Activated T-cell treated with anti-CD3 and anti-CD28 coated beads for 48 hours (primary cell): ENCODE measurements at places on chromosomes 2 and 18.

- DNase-seq = no peak
Measured at GRCh38 chr2:217407362-217407761, 547.5 kb upstream of the TNP1 start.

DNA sequence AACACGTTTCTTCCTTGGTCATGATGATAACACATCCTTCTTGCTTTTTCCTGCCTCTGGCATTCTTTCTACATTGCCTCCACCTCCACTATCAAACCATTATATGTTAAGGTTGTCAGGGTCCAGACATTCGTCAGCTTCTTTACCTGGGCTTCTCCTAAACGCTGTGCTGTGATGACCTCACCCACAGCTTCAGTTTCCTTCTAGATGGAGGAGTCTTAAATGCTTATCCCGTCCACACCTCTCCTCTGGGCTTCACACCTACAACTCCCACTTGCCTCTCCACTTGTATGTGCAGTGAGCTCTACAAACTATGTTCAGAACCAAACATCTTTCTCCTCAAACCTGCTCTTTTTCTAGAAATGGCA, 666 bp upstream of the STAT1 start:
- no peak for DNase-seq

DNA sequence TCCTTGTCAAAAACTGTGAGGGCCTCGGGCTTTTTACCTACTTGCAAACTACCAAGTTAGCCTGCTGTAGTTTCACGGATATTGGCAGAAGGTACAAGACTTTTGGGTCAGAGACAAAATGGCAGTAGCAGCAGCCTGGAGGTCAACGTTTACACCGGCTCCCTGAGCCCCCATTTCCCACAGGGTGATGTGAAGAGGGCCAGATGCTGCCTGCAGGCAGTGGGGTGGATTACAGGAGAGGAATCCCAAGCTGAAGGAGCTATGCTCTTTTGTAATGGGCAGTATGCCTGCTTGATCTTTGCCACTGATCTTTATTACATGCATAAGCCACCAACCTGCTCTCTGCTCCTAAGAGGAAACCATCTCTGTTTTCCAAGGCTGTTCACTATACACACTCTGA, 29.5 kb upstream of the SP5 start:
- DNase-seq = no peak

GRCh38 chr2:101125808-101126207, 25.4 kb downstream of the TBC1D8 start:
- no peak for DNase-seq

GRCh38 chr2:221675201-221675908, 103.3 kb upstream of the EPHA4 start:
- no peak for DNase-seq

GRCh38 chr2:101340141-101340551, 31.6 kb upstream of the RNF149 start:
- no peak for DNase-seq

- DNase-seq = no peak
Measured at GRCh38 chr2:240705204-240705791, 13.6 kb downstream of the AQP12A start.

GRCh38 chr2:66515743-66516142, 80.8 kb downstream of the MEIS1 start:
- no peak for DNase-seq

DNA sequence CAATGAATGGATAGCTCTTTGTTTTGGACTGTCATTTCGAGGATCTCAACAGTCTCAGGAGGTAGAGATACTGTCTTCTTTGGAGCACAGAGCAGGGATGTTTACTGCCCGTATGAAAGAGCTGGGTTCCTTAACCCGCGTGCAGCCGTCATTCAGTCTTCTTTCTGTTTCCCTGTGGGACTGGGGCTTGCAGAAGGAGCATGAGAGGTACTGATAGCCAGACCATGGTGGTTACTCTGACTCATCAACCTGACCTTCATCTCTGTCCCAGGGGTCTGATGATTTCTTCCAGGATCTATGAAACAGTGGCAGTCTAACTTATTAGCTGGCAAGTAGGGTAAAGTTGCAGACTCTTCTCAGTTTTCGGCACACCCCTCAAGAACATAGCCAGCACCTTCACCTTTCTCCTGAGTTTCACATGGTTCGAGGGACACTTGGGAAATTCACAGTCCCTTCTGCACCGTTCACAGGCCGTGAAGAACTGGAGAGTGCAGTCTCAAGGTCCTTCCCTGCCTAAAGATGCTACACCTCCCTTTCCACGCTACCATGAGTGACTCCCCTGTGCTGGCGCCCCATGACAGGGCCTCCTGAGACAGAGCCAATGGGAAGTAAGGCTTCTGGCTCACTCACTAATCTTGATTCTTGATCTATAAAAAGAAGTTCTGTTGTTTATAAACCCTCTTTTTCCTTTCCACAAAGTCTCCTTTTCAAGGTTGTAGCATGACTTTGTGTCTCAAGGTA, 226.2 kb downstream of the MC4R start:
- DNase-seq = no peak

- no peak for DNase-seq
Measured at GRCh38 chr2:174599310-174599921, 1.8 kb upstream of the WIPF1 start.

DNA sequence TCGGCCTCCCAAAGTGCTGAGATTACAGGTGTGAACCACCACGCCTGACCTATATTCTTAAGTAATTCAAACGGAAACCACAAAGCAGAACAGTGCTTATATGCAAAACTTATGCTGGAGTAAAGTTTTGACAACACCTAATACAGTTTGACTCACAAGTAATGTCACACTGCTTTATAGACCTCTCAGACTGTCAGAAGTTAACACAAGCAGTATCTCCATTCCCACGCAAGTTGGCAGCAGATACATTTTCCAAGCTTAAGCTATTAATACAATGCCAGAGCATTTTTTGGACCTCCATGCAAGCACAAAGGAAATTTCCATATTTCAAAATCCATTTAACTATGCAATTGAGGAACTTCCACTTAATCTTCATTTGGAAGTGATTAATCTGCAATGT, 21.0 kb upstream of the SANBR start:
- DNase-seq = no peak

DNA sequence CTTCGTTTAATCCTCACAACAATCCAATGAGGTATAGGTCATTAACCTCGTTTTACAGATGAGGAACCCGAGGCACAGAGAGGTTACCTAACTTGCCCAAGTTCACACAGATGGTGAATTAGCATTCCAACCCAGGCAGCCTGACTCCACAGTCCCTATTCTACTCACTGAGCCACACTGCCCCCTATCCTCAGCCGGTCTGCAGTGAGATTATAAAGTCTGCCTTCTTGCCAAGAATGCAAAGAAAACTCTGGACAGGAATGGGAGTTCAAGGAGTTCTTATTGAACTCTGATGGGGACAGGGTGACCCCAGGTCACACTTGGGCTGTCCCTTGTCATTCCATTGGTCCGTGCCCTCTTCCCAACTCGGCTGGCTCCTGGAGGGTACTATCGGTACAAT, 118.1 kb upstream of the MSH6 start:
- no peak for DNase-seq

GRCh38 chr18:71832946-71833617, 711.1 kb downstream of the CBLN2 start:
- DNase-seq = no peak
